ENCODE measurements at places on chromosomes 7 and 10.

DNA sequence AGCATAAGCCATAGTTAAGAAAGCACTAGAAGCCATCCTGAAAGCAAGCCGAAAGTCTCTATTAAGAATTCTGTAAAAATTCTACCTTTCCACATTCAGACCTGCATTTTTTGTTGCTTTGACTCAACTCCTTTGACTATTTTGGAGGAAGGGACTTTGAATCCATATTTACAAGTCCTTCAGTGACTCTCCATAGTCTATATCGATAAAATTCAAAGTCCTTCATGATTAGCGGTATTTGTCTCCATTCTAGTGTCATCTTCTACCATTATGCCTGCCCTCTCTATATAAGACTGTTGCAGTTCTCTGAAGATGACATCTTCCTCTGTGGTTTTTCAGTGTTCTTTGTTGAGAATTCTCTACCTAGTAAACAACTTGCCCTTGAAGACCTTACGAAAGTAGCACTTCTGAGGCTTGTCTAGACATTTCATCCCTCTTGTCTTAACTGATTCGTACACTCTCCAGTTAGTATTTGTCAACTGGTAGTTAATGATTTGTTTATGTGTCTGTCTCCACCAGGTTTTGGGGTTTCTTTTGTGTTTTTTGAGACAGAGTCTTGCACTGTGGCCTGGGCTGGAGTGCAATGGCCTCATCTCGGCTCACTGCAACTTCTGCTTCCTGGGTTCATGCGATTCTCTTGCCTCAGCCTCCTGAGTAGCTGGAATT lies 1.7 kb downstream of the CCSER2 start:
- no peak for DNase-seq

- DNase-seq, result no peak
Observed at GRCh38 chr10:88254091-88254490, 329.0 kb downstream of the RNLS start.

- no peak for DNase-seq
Observed at GRCh38 chr10:36612436-36612835, 513.0 kb upstream of the ANKRD30A start.

GRCh38 chr10:115030483-115031200 lies 62.5 kb upstream of the ATRNL1 start:
- DNase-seq, result no peak

- DNase-seq, result no peak
Observed at GRCh38 chr10:130135676-130136225, 440 bp upstream of the GLRX3 start.

DNA sequence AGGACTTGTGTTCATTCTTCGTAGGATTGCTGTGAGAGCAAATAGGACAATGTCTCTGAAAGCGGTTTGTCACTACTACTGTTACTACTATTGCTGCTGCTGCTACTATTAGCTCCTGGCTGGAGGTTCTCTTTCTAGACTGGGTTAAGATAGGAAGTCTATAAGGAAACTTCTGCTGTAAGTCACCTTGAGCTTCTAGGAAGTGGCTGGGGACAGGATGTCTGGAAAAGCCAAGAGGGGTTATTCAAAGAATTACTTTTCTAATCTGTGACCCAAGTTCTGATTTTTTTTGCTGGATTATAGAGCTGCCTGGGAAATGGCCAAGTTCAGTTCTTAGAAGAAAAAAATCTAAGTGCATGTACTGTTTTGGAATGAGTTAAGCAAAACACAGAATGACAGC lies 62.2 kb downstream of the NAMPT start:
- no peak for DNase-seq

- DNase-seq, result no peak
Observed at GRCh38 chr10:43252783-43253341, 14.0 kb downstream of the RASGEF1A start.

DNA sequence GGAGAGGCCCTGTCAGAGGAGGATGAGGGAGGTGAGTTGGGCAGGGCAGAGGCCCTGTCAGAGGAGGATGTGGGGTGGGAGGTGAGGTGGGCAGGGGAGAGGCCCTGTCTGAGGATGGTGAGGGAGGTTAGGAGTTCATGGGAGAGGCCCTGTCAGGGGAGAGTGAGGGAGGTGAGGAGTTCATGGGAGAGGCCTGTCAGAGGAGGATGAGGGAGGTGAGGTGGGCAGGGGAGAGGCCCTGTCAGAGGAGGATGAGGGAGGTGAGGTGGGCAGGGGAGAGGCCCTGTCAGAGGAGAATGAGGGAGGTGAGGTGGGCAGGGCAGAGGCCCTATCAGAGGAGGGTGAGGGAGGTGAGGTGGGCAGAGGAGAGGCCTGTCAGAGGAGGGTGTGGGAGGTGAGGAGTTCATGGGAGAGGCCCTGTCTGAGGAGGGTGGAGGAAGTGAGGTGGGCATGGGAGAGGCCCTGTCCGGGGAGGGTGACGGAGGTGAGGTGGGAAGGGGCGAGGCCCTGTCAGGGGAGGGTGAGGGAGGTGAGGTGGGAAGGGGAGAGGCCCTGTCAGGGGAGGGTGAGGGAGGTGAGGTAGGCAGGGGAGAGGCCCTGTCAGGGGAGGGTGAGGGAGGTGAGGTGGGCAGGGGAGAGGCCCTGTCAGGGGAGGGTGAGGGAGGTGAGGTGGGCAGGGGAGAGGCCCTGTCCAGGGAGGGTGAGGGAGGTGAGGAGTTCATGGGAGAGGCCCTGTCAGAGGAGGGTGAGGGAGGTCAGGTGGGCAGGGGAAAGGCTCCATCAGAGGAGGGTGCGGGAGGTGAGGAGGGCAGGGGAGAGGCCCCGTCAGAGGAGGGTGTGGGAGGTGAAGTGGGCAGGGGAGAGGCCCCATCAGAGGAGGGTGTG lies 73.7 kb downstream of the INPP5A start:
- no peak for DNase-seq

DNA sequence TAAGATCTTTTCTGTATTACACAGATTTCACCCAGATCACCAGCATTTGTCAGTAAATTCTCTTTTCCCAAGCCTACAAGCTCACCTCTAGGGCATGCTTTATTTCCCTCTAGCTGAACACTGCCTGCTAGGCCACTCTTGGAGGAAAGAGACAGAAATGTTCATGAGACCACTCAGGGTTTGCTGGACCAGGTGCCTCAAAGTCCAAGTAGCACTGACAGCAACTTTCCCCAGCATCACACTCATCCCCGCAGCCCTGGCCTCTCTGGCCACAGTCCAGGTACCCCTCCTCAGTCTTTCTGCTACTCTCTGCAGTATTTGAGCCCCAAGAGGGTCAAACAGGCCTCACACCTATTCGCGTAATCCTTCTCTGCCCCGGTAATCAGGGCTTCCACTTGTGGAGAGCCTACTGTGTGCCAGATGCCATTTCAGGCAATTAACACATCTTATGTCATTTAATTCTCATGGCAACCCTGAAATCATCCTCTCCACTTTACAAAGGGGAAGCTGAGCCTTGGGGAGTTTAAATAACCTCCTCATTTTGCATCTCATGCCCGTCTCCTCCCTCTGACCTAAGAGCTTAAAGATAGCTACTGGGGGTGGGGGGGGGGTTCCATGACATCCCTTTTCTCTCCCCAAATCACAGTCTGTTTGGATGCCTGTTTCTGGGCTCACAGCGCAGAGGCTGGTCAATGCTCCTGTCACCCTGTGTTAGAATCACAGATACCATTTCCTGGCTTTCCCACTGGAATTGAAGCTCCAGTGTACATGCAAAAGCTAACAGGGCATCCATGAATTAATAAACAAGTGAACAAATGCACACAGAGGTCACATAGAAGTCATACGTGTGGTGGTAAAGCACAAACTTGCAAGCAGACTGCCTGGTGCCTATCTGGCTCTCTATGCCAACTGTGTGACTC lies 88.5 kb downstream of the PRLHR start:
- no peak for DNase-seq

DNA sequence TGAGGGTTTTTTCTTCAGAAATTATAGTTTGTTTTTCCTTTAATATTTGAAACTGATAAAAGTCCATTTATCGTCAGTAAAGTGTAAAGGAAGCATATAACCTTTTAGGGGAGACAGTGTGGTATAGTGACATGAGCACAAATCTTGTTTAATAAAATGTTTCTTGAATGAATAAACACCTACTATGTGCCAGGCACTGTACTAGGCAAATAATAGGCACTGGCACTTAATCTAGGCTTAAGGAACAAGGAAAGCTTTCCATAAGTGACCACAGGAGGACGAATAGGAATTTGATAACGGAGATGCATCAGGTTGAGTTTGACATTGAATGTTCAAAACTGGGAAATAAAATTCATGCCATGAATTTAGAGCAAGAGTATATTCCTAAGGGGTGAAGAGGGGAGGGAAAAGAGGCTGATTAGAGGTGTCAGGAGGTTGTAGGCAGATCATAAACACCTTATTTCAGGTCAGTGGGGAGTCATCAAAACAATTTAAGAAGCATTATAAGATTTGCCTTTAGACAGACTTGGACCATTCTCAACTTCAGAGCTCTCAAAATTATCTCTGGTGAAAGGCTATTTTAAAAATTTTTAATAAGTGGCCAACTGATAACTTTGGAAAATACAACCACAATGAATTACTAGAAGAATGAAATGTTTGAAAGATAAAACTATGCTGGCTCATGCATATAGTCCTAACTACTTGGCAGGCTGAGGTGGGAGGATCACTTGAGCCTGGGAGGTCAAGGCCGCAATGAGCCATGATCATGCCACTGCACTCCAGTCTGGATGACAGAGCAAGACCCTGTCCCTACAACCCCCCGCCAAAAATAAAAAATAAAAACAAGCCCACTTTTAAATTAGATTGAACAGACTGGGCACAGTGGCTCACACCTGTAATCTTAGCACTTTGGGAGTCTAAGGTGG lies 22.4 kb downstream of the RALA start:
- DNase-seq, result no peak

DNA sequence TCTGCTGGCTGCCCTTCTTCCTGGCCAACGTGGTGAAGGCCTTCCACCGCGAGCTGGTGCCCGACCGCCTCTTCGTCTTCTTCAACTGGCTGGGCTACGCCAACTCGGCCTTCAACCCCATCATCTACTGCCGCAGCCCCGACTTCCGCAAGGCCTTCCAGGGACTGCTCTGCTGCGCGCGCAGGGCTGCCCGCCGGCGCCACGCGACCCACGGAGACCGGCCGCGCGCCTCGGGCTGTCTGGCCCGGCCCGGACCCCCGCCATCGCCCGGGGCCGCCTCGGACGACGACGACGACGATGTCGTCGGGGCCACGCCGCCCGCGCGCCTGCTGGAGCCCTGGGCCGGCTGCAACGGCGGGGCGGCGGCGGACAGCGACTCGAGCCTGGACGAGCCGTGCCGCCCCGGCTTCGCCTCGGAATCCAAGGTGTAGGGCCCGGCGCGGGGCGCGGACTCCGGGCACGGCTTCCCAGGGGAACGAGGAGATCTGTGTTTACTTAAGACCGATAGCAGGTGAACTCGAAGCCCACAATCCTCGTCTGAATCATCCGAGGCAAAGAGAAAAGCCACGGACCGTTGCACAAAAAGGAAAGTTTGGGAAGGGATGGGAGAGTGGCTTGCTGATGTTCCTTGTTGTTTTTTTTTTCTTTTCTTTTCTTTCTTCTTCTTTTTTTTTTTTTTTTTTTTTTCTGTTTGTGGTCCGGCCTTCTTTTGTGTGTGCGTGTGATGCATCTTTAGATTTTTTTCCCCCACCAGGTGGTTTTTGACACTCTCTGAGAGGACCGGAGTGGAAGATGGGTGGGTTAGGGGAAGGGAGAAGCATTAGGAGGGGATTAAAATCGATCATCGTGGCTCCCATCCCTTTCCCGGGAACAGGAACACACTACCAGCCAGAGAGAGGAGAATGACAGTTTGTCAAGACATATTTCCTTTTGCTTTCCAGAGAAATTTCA lies 1.7 kb downstream of the ADRB1 start:
- no peak for DNase-seq
